ENCODE measurements at places on chromosomes 3 and 15.

DNA sequence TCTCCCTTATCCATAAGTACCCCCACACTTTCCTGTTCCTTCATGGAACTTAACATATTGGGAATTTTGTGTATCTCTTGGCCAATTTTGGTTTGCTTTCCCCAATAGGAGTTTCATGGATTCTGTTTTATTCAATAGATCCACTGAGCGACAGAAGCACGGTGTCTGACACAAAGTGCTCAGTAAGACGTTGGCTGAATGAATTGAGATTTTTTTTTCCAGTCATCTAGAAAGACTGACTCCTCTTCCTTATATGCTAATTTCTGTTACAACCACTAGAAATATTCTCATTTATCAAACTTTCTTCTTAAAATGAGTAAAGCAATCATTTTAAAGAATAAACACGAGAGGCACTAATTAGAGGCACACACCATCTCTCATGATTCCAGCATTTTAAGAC, 48.1 kb downstream of the UBP1 start:
- DNase-seq = no peak

GRCh38 chr3:46368569-46368968, 2.2 kb upstream of the CCR5 start:
- peak; percentile 30 for DNase-seq

- no peak for DNase-seq
Measured at GRCh38 chr15:101394056-101394630, 95.4 kb downstream of the PCSK6 start.

GRCh38 chr15:97783240-97783639, 177.3 kb upstream of the ARRDC4 start:
- DNase-seq = no peak

DNA sequence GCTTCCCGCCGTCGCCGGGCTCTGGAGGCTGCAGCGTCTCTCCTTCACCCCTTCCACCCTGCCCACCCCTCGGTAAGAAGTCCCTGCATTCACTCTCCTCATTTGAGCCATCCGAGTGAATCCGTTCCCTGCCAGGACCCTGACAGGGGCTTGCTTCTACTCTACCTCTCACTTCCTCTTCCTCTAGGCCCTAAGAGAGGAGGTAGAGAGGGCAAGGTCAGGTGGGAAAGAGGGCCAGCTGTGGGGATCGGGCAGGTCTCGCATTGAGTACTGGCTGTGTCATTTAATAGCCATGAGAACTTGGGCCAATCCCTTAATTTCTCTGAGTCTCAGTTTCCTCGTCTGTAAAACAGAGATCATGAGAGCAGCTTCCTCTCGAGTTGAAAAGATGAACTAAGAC, 283.6 kb downstream of the UACA start:
- no peak for DNase-seq

DNA sequence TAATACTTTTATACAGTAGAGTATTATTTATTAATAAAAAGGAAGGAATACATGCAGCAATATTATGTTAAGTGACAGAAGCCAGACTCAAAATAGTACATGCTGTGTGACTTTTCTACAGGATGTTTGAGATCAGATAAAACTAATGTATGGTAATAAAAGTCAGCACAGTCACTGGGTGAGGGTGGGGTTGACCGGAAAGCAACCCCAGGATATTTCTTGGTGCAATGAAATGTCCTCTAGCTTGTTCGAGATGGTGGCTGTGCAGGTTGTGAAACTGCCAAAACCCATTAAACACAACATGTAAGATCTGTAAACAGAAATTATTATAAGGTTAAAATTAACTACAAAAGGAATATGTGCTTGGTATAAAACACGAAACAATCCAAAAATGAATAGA, 20.8 kb upstream of the ALDH1L1 start:
- DNase-seq = no peak

- DNase-seq = no peak
Measured at GRCh38 chr3:71949442-71949841, 164.5 kb upstream of the PROK2 start.

DNA sequence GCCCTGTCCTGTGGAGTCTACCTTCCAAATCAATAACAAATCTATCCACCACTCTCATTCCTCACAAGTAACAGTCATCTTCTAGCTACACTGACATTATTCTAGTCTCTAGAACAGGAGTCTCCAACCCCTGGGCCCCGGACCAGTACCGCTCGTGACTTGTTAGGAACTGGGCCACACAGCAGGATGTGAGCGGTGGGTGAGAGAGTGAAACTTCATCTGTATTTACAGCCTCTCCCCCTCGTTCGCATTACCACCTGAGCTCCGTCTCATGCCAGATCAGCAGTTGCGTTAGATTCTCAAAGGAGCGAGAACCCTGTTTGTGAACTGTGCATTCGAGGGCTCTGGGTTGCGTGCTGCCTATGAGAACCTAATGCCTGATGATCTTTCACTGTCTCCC, 31.9 kb downstream of the ROBO2 start:
- DNase-seq = no peak

GRCh38 chr3:190155752-190156151, 35.1 kb upstream of the P3H2 start:
- DNase-seq = no peak

DNA sequence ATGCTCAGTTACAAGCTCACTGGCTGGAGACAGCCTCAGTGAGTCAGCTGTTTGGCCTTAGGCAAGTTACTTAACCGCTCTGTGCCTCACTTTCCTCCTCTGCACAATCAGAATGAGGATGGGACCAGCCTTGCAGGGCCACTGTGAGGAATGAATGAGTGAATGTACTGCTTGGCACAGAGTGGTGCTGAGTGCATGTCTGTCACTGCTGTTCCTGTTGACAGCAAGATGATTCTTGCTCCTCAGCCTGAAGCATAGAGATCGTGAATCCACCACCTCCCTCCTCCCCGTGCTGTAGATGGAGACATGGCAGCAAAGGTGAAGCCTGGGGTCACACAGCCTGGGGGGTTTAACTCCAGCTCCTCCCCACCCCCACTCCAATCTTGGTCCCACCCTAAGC, 14.6 kb upstream of the GRIP2 start:
- DNase-seq = no peak

DNA sequence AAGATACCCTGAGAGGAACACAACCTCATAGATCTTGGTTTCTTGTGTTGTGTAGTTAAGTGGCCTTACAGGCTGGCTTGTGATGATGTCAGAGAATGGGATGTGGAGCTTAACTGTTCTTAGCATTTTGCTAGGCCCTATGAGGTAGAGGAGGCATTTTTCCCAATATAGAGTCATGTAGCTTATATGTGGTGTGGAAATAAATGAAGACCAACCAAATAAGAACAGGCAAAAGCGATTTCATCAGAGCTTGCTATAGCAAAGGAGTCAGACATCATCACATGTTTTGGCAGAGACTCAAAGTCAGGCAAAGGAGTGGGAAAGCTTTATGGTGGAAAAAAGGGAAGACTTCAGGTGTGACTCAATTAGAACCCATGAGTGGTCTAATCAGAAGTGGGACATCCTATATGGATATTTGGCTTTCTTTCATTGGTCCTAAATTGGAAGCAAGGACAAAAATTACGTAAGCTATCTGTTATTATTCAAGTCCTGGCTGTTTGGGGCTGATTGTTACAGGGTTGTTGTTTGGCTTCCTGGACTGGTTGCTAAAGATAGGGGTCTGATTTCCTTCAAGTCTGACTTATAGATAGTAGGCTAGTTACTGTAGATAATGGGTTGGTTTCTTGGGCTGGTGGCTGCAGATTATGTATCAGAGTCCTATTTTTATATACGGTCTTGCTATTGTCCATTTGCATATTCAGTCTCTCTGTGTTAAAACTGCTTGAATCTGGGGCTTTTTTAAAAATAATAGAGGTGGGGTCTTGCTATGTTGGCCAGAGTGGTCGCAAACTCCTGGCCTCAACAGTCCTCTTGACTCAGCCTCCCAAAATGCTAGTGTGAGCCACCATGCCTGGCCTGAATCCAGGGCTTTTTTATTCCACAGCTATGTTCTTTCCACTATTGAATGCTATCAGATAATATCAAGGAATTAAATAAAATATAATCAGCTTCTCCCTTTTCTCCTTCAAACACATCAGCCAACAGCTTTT, 30.3 kb upstream of the SETD2 start:
- no peak for DNase-seq

- DNase-seq = no peak
Measured at GRCh38 chr15:75720787-75721479, 8.3 kb upstream of the CSPG4 start.

DNA sequence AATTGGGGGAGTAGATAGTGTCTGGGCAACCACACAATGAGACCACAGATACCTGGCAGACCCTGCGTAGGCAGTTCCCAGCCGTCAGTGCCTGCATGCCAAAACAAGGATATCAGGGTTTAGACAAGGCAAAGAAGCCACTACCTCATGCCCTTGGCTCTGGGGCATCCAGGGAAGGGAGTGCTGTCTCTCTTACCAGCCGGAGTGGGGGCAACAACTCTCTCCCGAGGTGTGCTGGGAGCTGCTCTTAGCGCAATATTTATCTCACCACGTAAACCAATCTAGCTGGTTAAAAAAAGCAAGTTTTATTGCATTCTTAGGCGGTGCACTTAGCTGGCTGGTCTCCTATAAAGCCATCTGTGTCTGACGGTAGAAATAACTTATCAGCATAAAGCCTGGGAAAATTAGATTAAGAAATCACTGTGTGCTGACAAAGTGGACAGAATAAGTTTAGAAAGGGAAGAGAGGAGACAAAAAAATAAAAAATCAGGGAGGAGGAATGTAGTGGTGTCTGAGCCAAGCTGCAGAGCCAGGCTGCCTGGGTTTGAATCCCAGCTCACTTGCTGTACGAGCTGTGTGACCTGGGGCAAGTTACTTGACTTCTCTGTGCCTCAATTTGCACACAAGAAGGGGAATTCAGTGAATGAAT, 273.2 kb downstream of the PDZRN3 start:
- DNase-seq = no peak

DNA sequence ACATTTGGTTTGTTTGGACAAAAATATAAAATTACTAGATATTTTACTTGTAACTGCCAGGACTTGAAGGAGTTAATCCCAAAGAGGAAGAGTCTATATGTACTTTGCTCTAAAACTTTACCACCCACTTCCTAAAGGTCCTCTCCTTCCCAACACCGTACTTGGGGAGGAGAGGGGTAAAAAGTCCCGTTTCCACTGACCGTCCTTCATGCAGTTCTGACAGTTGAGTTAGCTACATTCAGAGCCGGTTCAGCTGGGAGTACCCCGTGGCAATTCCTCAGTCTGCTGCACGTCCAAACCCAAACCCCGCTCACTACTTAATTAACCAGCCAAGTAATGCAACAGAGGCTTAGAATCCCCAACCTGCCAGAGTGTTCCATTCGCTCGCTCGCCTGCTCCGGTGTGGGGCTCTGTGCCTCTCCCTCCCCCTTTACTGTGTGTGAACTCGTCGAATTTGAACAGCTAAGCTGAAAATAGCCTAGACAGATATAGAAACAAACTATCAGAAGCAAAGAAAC, 519.7 kb downstream of the FOXP1 start:
- DNase-seq = no peak

- DNase-seq = no peak
Measured at GRCh38 chr15:94177112-94177511, 54.2 kb upstream of the MCTP2 start.

DNA sequence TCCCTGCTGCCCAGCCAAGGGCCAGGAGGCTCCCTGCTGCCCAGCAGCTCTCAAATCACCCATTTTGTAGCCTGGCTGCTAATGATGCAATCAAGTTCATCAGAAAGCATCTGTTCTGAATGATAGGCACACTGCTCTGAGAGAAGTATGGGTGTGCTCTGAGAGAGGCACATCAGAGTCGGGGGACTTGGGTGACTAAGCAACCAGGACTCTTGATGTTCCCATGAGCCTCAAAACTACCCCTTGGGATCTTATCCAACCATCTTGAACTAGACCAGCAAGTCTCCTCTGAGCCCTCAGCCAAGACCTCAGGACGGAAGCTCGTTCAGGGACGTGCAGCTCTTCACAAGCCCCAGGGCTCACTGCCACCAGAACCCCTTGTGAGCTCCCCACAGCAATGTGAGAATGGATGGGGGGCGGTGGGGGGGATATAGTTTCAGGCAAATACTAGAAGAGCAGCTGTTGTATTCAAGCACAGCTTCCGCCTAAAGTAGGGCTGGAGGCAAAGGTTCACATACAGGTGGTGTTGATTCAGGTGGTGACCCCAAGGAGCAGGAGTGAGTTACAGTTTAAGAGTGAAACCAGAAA, 52.2 kb upstream of the HES1 start:
- no peak for DNase-seq

DNA sequence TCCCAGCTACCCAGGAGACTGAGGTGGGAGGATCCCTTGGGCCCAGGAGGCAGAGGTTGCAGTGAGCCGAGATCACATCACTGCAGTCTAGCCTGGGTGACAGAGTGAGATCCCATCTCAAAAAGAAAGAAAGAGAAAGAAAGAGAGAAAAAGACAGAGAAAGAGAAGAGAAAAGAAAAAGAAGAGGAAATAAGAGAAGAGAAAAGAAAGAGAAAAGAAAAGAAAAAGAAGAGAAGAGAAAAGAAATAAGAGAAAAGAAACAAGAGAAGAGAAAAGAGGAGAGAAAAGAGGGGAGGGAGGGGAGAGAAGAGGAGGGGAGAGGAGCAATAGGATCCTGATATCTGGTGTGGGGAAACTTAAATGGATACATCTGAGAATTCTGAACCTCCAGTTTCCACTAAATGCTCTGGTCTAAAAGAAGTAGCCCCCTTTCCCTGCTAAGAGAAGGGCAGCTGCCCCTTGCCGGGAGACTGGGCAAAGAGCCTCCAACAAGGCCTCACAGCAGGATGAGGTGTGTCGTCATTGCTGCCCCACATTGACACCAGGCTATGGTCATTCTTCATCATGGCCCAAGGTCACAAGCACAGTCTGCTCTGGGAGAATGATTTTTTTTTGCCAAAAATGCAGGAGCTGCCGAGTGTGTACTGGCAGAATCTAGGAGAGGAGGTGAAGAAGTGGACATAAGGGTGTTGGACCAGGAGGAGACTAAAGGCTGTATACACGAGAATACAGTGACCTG, 21.1 kb upstream of the COMMD4 start:
- no peak for DNase-seq

GRCh38 chr15:80856809-80857377, 77.7 kb downstream of the CEMIP start:
- DNase-seq = no peak
